ENCODE measurements at places on chromosomes 7 and 10. TPM values are rescaled to one million over a fixed set of nuclear protein-coding genes. Genes with fewer than 3 reads are reported as not detected.

- DNase-seq, result no peak
Observed at GRCh38 chr7:4803397-4804241, 28.2 kb downstream of the AP5Z1 start.

DNA sequence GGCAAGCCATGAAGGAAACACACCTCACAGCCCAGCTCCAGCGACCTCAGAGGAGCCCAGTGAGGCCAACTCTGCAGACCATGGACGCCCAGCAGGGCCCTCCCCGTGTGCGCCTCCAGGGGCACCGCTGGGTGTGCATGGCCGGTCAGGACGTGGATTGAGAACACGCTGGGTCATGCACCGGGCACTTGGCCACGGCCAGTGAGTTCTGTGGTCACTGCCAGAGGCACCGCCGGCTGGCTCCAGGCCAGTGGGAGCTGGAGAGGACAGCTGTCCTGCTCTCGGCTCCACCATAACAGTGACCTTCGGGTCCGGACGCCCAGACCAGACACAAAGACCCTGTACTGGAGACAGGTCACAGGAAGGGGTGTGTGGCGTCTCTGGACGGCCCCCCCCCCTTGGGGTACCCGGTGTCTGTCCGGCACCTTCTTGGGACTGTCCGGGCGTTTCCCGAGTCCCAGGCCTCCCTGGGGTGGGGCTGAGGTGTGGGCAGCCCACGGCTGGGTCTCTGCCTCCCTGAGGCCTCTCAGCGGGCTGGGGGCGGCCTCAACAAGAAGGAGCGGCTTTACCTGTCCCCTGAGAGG, 50.4 kb upstream of the NKX6-2 start:
- no peak for DNase-seq

DNA sequence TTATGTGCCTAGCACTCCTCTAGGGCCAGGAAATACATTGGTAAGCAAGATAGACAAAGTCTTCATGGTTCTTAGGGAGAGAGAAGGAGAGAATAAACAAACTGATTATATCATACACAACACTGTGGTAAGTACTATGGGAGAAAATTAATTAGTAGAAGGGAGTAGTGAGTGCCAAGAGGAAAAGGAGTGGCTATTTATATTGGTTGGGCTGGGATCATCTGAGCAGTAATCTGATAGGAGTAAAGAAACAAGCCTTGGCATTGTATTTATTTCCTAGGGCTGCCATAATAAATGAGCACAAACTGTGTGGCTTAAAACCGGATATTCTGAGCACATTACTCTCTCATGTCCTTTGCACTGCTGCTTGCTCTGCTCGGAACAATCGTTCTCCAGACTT, 158.1 kb upstream of the PHF14 start:
- DNase-seq, result no peak

GRCh38 chr10:17725703-17726102, 26.3 kb upstream of the TMEM236 start:
- DNase-seq, result no peak

- DNase-seq, result no peak
Observed at GRCh38 chr7:127717502-127718339, 65.7 kb downstream of the SND1 start.

Gene FAM171A1
- 11.3 TPM for total RNA-seq

DNA sequence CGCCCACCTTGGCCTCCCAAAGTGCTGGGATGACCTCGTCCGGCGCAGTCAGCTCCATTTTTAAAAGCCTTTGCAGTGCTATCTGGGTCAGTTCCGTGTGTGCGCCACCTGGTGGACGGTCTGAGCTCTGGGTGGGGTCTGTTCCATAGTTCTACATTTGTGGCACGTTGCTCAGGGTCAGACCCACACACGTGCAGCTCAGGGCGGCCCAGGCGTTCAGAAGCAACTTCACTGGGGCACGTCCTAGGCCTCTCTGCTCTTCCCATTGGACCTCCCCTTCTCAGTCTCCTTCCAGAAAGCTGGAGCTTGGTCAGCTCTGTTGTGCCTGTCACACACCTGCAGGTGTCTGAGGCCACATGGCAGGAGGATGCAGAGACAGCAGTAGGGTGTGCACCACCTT, 137.9 kb downstream of the DNAJB6 start:
- DNase-seq, result no peak
